Endothelial cell (in vitro differentiated cells): ENCODE measurements at places on chromosomes 6 and 20. TPM values are rescaled to one million over a fixed set of nuclear protein-coding genes. Genes with fewer than 3 reads are reported as not detected.

- DNase-seq = no peak
Measured at GRCh38 chr6:44071670-44072451, 55.4 kb downstream of the MRPL14 start.

DNA sequence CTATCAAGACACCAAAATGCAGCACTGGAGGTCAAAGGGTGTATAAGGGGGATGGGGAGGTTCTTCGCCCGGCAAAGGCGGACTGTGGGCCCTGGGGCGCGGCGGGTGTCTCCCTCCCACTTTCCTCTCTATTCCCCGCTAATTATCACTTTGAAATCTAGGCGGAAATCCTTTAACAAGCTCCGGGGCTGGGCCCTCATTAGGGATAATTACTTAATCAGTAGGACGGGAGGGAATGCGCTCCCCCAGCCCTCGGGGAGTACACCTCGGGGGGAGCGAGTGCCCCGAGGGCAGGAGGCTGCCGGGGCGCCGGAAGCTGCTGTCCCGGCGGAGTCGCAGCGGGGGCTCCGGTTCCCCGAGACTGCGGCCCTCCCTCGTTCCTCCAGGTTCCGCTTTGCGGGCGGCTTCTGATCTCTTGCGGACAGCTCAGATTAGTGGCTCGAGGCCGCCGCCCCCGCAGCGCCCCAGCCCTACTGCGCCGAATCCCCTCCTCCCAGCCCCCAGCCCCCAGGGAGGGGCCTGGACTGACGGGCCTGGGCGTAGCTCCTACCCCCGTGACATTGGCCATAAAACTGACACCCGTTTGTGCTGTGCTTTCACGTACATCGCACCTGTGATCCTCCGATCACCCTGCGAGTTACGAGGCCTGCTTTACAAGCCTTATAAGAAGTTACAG is 14.7 kb downstream of the MUCL3 start:
- peak; percentile 19 for DNase-seq

GRCh38 chr6:34146021-34146782 is at the start of gene GRM4:
Gene GRM4 (minus strand): TSS chr6:34146087. CDS start chr6:34133496, 12,591 bp downstream.
- no peak for DNase-seq

- no peak for DNase-seq
Measured at GRCh38 chr6:13573669-13574110, 711 bp upstream of the SIRT5 start.

- no peak for DNase-seq
Measured at GRCh38 chr6:162572240-162572639, 155.3 kb downstream of the PRKN start.

DNA sequence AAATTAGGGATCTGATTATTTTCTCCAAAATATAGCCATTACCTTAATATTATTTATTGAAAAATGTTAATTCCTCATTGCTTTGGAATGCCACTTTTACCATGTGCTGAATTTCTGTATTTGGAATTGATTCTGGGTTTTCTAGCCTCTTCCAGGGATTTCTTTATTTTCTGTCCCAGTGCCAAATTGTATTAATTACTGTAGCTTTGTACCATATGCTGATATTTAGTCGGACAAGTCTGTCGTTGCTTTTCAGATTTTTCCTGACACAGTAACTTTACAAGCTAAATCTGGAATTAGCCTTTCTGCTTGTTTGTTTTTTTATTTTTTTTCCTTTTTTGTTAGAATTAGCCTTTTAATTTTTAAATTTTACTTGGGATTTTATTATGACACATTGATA is 10.9 kb upstream of the TMEM14B start:
- no peak for DNase-seq

DNA sequence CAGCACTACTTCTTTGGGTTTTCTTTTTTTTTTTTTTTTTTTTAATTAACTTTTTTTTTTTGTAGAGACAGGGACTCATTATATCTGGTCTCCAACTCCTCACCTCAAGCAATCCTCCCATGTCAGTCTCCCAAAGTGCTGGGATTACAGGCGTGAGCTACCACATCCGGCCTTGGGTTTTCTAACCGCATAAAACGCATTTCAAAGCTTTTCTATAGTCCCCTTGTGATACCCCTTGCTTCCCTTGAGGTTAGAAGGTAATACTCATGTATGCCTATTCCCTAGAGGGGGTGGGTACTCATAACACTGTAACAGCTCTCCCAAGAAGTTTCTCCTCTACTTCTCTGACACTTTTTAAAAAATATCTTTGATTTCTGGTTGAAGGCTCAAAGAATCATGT is 23.9 kb upstream of the ASCC3 start:
- DNase-seq = no peak

DNA sequence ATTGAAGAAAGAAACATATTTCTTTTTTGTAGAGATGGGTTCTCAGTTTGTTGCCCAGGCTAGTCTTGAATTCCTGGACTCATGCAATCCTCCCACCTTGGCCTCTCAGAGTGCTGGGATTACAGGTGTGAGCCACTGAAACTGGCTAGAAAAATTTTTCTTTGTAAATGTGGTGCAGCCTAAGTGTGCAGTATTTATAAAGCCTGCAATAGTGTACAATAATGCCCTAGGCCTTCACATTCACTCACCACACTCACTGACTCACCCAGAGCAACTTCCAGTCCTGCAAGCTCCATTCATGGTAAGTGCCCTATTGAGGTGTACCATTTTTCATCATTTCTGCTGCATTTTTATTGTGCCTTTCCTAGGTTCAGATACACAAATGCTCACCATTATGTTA is 31.4 kb downstream of the NHSL1 start:
- DNase-seq = no peak

DNA sequence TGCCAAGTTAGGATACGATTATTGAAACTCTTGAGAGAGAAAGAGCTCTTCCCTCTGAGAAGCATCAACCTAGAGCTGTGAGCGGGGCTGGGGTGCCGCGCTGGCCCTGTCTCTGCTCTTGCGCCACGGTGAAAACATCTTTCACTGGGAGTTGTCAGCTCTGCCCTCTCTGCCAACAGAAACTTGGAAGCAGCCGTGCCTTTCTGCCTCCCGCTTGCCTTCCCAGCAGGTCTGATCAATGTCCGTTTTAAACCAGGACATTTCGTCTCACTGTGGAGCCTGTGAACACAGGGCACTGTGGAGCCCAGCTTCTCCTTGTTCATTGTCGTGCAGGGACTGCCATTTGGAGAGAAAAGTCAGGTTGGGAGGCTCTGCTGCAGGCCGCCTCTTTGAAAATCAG is 249.2 kb upstream of the PMEPA1 start:
- DNase-seq = no peak

DNA sequence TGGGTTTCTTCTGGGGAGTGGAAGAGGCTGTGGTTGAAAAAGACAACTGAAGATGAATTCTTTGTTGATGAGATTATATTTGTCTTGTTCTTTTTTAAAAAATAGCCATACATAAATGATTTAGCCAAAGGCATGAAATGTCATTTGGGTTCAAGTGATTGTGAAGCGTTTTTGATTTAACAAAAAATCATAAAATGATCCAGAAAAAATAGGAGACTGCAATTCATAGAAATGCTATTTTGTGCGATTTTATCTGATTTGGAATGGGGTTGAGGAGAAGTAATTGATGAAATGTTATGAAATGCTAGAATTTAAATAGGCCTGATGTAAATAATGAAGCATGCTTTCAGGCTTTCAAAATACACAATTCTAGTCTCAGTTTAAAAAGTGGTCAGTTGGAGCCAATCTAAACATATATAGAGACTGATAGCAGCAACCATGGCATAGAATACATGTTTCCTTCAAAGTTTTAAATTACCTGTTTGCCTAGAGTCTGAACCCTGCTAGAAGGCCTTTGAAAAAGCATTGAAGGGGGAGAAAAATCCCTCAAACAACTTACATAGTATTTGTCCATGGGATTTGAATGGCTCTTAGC is 21.8 kb downstream of the PFDN4 start:
- no peak for DNase-seq

- DNase-seq = no peak
Measured at GRCh38 chr6:170150590-170150945, 140.3 kb downstream of the DLL1 start.

- no peak for DNase-seq
Measured at GRCh38 chr6:160095146-160095845, 26.3 kb upstream of the SLC22A1 start.

Gene ANKEF1
- 1.2 TPM for total RNA-seq

Gene BPIFB3
- total RNA-seq = not detected

Gene CST3
- 40.6 TPM for total RNA-seq

Gene EDN3
- not detected for total RNA-seq

Gene CASS4
- total RNA-seq = not detected

Gene IL17F
- not detected for total RNA-seq

Gene PDRG1
- 21.2 TPM for total RNA-seq
